H1 (cell line): ENCODE measurements at places on chromosomes 13 and 19.

GRCh38 chr13:111518161-111518792 lies 197.8 kb downstream of the TEX29 start:
- DNase-seq, result no peak

GRCh38 chr13:71290963-71291841 lies 575.8 kb downstream of the DACH1 start:
- no peak for DNase-seq

DNA sequence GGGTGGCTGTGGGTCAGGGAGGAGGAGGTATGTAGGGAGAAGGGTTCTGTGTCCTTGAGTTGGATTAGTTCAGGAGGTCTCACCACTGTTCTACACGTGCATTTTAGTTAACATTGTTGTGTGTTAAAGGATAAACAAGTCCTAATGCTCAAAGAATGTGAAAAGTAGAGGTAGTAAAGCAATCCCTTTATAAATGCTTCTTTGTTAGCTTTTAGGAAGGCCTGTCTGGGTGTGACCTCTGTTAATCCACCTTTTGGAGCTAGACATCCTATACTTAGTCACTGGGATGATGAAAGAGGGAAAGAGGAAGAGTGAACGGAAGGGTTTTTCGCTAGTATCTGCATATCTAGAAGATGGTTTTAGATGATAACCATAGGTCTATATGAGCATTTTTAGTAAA lies 42.2 kb upstream of the FLT1 start:
- DNase-seq, result no peak

DNA sequence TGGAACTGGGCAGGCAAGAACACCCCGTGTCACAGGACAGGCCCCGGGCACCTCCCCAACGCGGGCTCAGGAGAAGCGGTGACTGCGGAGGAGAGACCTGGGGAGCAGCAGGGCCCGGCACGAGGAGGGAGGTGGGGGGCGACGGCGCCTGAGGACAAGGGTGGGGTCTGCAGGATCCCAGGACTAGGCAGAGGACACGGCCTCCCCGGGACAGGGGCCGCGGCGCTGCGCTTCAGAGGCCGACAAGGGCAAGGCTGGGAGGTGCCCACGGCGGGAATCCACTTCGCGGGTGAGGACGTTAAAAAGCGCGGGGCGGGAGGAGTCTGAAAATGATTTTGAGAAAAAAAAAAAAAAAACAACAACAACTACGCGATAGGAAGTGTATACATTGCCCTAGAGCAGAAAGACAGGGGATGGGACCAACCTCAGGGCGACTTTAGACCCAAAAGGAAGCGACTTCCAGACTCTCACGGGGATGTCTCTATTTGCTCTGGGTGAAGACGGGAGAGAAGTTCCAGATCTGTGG lies 44.9 kb downstream of the ZNF611 start:
- DNase-seq, result peak; percentile 70

DNA sequence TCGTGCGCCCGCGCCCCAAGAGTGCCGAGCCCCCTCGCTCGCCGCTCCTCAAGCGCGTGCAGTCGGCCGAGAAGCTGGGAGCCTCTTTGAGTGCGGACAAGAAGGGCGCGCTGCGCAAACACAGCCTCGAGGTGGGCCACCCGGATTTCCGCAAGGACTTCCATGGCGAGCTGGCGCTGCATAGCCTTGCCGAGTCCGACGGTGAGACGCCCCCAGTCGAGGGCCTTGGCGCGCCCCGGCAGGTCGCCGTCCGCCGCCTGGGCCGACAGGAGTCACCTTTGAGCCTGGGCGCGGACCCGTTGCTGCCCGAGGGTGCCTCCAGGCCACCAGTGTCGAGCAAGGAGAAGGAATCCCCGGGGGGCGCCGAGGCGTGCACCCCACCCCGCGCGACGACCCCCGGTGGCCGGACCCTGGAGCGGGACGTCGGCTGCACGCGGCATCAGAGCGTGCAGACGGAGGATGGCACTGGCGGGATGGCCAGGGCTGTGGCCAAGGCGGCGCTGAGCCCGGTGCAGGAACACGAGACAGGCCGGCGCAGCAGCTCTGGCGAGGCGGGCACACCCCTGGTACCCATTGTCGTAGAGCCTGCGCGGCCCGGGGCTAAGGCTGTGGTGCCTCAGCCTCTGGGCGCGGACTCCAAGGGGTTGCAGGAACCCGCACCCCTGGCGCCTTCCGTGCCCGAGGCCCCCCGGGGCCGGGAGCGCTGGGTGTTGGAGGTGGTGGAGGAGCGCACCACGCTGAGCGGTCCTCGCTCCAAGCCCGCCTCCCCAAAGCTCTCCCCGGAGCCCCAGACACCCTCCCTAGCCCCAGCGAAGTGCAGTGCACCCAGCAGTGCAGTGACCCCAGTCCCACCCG lies 7.1 kb downstream of the DNASE2 start:
- no peak for DNase-seq

GRCh38 chr19:46372901-46373490 lies 26.1 kb downstream of the PPP5C start:
- no peak for DNase-seq

DNA sequence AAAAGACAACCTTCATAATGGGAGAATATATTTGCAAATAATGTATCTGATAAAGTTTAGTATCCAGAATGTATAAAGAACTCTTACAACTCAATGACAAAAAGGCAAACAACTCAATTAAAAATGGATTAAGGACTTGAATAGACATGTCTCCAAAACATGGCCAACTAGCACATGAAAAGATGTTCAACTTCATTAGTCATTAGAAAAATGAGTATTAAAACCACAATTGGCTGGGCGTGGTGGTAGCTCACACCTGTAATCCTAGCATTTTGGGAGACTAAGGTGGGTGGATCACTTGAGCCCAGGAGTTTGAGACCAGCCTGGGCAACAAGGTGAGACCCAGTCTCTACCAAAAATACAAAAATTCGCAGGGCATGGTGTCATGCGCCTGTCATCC lies 18.8 kb upstream of the ZMYM5 start:
- no peak for DNase-seq

- no peak for DNase-seq
Observed at GRCh38 chr13:111043575-111043982, 71.5 kb upstream of the ARHGEF7 start.

- DNase-seq, result no peak
Observed at GRCh38 chr19:38642176-38642575, 5.3 kb upstream of the ACTN4 start.

- no peak for DNase-seq
Observed at GRCh38 chr13:50735071-50735470, 108.4 kb downstream of the DLEU7 start.

- DNase-seq, result peak; percentile 56
Observed at GRCh38 chr19:6587093-6587820, 3.7 kb downstream of the CD70 start.

GRCh38 chr19:34733266-34733745 lies 737 bp upstream of the ZNF181 start:
- peak; percentile 17 for DNase-seq

GRCh38 chr19:41991025-41991424 lies 3.0 kb downstream of the ATP1A3 start:
- no peak for DNase-seq

DNA sequence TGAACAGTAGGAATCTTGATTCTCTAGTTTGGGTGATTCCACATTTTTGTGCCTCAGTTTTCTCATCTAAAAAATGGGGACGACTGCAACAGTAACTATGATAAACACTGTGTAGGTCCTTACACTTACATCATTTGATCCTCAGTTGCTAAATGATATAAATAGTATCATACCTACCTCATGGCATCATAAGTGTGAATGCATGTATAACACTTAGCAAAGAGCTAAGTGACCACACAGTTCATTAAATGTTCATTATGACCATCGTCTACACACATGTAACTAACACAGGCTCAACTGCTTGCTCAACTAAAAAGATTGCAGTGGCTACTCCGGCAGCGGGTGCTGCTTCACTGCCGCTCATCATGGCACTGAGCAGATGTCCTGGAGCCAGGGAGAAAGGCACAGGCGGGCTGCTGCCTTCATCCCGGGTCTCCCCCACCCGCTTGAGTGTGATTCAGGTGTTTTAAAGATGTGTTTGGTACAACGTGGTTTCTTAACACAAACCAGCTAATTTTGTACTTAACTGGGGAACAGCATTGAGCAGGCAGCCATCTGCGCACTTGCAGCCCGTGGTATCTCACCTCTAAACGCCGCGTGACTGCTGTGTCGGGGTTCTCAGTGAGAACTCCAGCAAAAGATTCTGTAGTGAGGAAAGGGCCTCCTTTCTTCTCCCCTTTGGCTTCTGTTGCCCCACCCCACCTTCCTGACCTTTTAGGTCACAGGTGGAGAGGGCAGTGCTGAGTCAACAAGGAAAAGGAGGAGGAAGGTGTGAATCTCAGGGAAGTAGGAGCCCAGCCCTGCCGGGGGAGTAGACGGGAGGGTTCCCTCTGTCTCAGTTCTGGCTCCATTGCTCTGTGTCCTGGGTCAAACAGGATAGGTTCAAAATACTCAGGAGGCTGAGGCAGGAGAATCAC lies 11.7 kb upstream of the ACTN4 start:
- DNase-seq, result no peak
